ENCODE measurements at places on chromosomes 1 and 21.

- no peak for DNase-seq
These were observed 1.5 kb upstream of the TINAGL1 start for GRCh38 chr1:31574749-31575368.

DNA sequence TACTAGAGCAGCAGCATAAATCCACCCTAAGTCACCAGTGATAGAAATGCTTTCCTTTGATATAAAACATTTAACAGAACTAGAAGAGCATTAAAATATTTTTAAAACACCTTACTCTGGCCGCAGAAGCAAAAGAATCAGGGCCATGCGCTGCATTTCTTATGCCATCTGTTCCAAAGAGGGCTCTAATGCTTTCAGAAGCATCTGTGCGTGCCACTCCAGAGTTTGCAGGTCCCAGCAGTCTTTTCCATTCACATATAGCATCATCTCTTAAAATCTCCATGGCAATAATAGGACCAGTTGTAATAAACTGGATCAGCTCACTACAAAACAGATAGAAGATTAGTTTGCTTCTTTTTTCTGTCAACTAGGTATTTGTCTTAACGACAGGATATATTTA is 69.2 kb downstream of the NME7 start:
- DNase-seq, result no peak

DNA sequence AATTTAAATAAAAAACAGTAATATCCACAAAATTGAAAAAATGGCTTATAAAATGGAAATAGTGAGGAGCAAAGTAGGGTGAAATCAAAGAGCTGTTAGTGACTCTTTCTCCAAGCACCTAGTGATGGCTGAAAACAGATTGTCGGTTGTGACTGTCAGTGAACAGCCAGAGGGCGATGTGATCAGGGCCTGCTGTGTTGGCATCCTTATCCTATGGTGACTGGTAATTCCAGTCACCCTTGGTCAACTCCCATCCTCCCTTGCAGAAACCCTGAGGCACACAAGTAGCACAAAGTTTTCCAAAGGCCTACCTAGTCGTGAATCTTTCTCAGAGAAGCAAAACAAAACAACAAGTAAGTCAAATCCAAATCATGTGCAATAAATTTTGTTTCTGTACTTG is 599.8 kb upstream of the CXADR start:
- no peak for DNase-seq

GRCh38 chr1:195373856-195374255 is 1234.4 kb downstream of the KCNT2 start:
- DNase-seq, result no peak

DNA sequence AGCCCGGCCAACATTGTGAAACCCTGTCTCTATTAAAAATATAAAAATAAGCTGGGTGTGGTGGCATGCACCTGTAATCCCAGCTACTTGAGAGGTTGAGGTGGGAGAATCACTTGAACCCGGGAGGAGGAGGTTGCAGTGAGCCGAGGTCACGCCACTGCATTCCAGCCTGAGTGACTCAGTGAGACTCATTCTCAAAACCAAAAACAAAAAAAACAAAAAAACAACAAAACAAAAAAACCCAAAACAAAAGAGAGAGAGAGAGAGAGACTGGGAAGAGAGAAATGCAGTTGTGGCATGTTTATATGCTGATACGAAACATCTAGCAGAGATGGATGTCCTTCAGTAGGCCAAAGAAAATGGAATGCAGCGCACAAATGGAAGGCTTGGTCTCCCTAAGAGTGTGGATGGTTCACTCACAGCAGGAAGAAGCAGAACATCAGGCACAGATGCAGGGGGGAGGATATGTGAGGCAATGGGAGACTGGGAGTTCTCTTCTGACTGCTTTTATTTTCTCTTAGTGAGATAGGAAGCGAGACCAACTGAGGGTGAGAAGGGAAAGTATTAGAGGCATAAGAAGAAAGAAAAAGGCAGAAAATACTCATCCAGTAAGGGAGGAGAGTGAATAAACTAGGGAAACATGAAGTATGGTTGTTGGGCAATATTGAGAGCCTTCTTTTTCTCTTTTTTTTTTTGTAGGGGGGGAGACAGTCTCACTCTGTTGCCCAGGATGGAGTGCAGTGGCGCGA is 16.0 kb downstream of the THEM4 start:
- DNase-seq, result no peak

GRCh38 chr21:26227130-26227529 is 56.6 kb upstream of the APP start:
- DNase-seq, result no peak

DNA sequence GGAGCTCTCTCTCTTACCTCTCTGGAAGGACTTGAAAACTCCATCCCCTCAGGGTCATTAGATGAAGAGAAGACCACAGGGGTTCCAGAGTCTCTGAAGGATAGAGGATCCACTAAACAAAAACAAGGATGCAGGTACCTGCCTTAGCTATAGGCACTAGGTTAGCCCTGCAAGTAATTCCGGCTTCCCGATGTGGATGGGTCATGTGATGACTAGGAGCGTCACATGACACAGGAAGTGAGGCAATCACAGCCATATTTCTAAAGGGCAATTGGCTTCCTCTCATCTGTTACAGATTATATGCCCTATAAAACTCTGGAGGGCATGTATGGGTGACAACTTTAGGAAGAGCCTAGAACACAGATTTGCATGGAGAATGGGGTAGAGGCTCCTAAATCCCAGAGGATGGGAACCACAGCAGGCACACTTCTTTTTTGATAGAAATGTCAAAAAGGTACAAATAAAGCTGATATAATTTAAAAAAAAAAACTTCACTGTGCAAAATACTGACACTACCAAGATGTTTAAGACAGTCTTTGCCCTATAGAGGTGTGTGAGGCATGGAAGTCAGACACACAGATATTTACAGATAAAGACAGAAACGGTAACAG is 14.1 kb downstream of the ENTREP3 start:
- DNase-seq, result peak; percentile 63
